ENCODE measurements at places on chromosomes 12 and 14.

GRCh38 chr12:97640826-97641225 is 178.2 kb downstream of the RMST start:
- DNase-seq: no peak

- DNase-seq: no peak
These were observed 94.2 kb downstream of the LLPH start for GRCh38 chr12:66036317-66036716.

DNA sequence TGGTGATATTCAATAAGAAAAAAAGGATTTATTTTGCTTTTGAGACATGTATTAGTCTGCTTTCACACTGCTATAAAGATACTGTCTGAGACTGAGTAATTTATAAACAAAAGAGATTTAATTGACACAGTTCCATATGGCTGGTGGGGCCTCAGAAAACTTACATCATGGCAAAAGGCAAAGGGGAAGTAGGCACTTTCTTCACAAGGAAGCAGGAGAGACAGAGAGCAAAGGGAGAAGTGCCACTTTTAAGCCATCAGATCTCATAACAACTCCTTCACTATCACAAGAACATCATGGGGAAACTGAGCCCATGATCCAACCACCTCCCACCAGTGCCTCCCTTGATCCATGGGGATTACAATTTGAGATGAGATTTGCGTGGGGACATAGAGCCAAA is 43.9 kb downstream of the BHLHE41 start:
- no peak for DNase-seq

DNA sequence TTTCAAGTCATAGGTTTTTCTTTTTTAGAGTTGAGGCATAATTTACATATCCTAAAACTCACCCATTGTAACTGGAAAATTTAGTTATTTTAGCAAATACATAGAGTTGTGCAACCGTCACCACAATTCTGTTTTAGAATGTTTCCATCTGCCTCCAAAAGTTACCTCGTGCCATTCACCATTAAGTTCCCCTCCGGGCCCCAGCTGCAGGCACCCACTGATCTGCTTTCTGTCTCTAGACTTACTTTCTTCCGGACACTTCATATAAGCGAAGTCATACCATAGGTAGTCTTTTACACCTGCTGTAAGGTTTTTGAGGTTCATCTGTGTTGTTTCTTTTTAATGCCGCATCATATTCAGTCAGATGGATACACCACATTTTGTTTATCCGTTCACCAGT is 28.7 kb downstream of the PPP2R5C start:
- no peak for DNase-seq

DNA sequence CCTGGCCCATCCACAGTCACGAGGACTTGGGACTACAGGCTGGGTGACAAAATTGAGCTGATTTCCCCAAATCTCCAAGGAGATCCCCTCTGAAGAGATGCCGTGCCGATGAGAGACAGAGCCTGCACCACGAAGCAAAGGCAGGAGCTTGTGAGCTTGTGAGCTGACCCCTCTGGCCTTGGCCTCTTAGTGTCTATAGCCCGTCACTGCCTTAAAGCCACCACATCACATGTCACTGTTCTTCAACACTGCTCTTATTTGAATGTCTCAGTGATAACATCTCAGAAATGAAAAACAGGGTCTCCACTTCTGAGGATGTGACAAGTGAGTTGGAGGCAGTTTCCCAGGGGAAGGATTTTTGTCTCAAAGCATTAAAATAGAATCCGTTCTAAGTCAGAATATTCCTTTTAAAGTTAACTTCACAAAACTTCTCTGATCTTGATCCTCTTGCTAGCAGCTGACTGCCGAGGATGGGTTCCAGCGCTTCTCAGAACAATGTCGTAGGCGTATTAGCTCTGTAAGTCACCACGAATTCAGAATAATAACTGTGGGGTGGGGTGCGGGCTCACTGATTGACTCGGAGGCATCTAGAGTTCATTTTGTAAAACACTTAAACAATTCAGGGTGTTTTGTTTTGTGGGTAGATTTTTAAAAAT is 37.5 kb downstream of the CHST11 start:
- peak; percentile 61 for DNase-seq
